ENCODE measurements at places on chromosomes 2 and 18. TPM values are rescaled to one million over a fixed set of nuclear protein-coding genes. Genes with fewer than 3 reads are reported as not detected.

ARHGEF4 gene
- 8.3 TPM for total RNA-seq

TMEM178A gene
- total RNA-seq: 2.2 TPM

SOX11 gene
- total RNA-seq: 2.1 TPM

CPO gene
- not detected for total RNA-seq

MYO5B gene
- under 0.01 TPM for total RNA-seq

HOXD3 gene
- 0.82 TPM for total RNA-seq

GPR75 gene
- 0.77 TPM for total RNA-seq

BMP10 gene
- not detected for total RNA-seq

GPR39 gene
- total RNA-seq: 0.94 TPM

XRCC5 gene
- 116 TPM for total RNA-seq

PLCD4 gene
- 2.7 TPM for total RNA-seq

Measured in pericardium fibroblast (primary cell).